ENCODE measurements at places on chromosomes 3 and 15.
A peak's percentile ranks its signal among the peaks of the same experiment; 100 is the strongest.

GRCh38 chr3:9500108-9501050 lies 53.2 kb downstream of the LHFPL4 start:
- peak; percentile 26 for DNase-seq

GRCh38 chr3:65196663-65197062 lies 508.9 kb upstream of the ADAMTS9 start:
- DNase-seq = no peak

- no peak for DNase-seq
Observed at GRCh38 chr3:197554196-197554561, 1.6 kb downstream of the BDH1 start.

DNA sequence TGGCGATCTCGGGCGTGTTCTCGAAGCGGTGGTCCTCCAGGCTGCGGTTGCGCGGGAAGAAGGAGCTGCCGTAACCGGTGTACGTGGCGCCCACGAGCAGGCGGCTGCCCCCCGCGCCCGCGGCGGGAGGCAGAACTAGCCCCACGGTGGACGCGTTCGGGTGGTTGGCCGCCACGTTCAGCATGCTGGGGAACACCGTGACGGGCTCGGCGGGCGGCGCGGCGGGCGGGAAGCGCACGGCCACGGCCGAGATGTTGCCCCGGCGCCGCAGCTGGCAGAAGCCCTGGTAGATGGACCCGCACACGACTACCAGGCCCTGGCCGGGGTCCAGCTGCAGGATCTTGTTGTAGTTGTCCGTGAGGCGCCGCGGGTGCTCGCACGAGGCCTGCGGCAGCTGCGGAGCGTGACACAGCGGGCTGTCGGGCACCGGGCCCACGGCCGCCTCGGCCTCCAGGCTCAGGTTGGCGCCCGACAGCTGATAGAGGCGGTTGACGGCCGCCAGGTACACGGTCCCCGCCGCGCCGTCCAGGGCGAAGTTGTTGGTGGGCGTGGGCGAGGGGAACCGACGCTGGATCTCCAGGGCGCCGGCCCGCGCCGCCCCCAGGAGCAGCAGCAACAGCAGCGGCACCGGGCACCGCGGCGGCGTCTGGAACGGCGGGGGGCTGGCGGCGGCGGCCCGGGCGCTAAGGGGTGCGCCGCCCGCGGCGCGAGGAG lies 397 bp downstream of the PLXND1 start:
- no peak for DNase-seq

GRCh38 chr3:111998636-111999483 lies at the start of gene TAGLN3:
TAGLN3 (plus strand) TSS chr3:111998922; CDS start chr3:111999423, 501 bp downstream.
- peak; percentile 31 for DNase-seq

GRCh38 chr3:117398141-117398899 lies 688.7 kb downstream of the TUSC7 start:
- no peak for DNase-seq

DNA sequence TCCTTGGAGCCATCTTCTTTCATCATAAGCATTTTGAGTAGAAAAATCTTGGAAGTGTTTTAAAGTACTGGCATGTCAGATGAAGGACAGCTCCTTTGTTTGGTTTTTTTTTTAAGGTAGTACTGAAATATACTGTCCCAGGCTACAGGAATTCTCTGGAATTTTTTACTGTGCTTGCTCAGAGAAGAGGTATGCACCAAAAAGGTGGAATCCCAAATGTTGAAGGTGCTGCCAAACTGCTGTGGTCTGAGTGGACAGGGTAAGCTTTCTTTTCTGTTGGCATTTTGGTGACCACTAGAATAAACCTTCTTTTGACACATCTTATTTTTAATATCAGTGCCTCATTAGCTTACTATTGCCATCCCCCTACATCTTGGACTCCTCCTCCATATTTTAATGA lies 7.2 kb downstream of the GNL3 start:
- DNase-seq = no peak

DNA sequence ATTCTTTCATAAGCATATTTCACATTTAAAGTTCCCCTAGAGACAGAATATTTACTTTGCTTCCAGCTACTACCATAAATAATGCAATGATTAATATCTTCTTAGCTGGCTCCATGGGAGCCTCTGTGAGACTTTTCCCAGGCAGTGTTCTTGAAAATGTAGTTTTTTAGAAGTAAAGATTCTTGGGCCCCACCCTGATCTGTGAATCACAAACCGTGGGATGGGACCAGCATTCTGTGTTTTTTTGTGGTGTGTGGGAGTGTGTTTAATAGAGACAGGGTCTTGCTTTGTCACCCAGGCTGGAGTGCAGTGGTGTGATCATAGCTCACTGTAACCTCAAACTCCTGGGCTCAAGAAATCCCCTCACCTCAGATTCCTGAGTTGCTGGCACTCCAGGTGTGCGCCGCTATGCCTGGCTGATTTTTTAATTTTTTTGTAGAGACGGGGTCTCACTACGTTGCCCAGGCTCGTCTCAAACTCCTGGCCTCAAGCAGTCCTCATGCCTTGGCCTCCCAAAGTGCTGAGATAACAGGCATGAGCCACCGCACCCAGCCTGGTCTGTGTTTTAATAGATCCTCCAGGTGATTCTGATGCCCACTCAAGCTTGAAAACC lies 83.0 kb downstream of the KLHL25 start:
- DNase-seq = no peak

DNA sequence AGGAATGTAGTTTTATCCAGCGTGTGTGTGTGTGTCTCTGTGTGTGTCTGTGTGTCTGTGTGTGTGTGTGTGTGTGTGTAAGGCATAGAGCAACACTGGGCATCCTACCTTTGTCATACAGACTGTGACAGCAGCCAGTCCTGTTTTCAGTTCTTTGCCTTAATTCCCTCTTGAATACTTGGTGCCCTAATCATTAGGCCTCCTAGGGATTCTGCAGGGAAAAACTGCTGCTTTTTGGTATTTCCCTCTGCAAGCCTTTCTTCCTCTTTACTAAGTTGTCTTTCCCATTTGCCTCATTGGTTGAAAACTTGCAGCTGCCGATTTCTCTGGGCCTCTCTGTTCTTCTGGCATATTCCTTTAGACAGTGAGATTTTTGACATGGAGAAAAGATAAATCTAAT lies 9.2 kb downstream of the SLC25A36 start:
- DNase-seq = no peak

GRCh38 chr15:90043530-90044010 lies 42.4 kb downstream of the ZNF710 start:
- no peak for DNase-seq

- DNase-seq = peak; percentile 15
Observed at GRCh38 chr3:141485641-141486495, 959 bp upstream of the RASA2 start.

- no peak for DNase-seq
Observed at GRCh38 chr3:172687501-172687900, 23.4 kb downstream of the NCEH1 start.

- no peak for DNase-seq
Observed at GRCh38 chr3:126309165-126309564, 48.0 kb downstream of the KLF15 start.

GRCh38 chr3:55156851-55157650 lies 229.2 kb upstream of the LRTM1 start:
- DNase-seq = no peak

- peak; percentile 13 for DNase-seq
Observed at GRCh38 chr3:27312044-27312668, 57.0 kb downstream of the NEK10 start.

GRCh38 chr3:40800343-40800742 lies 275.6 kb downstream of the ZNF621 start:
- no peak for DNase-seq
